ENCODE measurements at places on chromosomes 11 and 22. TPM values are rescaled to one million over a fixed set of nuclear protein-coding genes. Genes with fewer than 3 reads are reported as not detected.

- H3K36me3 ChIP-seq: no peaks in the 10 kb centered on the region
- H3K4me3 ChIP-seq: no peak overlapping the region
- H3K4me1 ChIP-seq: no peaks in the 10 kb centered on the region
- H3K27ac ChIP-seq: no peak overlapping the region
- H3K27me3 ChIP-seq: no peaks in the 10 kb centered on the region
- DNase-seq: no peak
Observed at GRCh38 chr11:100928426-100928825, 201.2 kb downstream of the PGR start.

WT1 gene
- total RNA-seq: not detected

DNA sequence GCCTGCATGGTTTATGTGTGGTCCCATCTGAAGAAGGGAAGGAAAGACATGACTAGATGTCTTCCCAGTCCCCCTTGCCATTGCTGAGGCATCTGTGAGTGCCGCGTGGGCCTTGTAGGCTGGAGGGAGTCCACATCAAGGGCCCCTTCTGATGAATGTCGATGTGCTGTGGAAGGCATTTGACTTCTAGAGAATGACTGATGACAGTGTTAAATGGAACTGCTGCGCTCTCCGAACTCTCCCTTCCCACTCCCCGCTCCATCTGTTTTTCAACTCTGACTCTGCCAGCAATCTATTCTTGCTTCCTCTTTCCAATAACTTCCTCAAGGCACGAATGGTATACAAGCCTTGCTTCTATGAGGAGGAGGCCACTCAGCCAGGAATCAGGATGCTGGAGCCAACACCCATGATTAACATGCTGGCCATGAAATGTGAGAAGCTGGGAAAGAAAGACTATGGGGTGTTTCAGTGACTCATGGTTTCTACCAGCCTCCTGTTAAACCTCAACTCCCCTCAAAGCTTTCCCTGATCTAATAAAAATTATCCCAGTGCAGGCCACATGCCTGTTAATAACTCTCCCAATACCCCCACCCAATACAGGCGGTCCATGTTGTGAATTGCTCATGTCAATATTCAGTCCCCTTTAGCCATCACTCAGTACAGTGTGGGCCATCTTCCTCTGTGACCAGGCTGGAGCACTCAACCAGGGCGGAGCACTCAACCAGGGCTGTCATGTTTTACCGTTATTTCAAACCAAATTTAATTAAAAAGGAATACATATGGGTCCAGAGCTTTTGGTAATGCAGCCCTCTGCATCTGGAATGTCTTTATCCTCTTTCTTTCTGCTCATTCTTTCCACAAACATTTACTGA lies 46.4 kb upstream of the TBCEL start:
- no peaks in the 10 kb centered on the region for H3K4me1 ChIP-seq
- peaks cover 2% of the 10 kb centered on the region for H3K27me3 ChIP-seq
- no peaks in the 10 kb centered on the region for H3K36me3 ChIP-seq
- no peak overlapping the region for H3K27ac ChIP-seq

C11orf21 gene
- total RNA-seq: 112 TPM

DNA sequence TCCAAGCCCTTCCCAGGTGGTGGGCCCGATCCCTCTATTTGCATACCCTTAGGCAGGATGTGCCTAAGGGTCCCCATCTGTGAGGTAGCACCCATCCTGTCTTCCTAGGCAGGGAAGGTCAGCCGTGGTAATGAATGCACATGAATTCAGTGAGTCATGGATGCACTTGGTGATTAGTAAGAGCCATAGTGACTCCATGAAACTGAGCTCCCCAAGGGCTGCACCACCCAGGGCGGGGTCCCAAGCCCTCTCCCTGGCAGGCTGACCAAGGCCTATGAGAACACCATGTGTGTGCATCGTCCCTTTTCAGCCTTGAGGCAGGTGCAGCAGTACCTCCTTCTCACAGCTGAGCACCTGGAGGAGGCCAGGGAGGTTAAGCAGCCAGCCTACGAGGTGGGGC lies 15.6 kb upstream of the SUSD2 start:
- no peak overlapping the region for H3K4me3 ChIP-seq
- DNase-seq: no peak
- H3K36me3 ChIP-seq: peaks cover 10% of the 10 kb centered on the region
- no peaks in the 10 kb centered on the region for H3K27me3 ChIP-seq

NCAM1 gene
- not detected for total RNA-seq

- H3K4me3 ChIP-seq: peak overlapping the region; percentile 85
- H3K36me3 ChIP-seq: no peaks in the 10 kb centered on the region
- DNase-seq: no peak
- H3K27me3 ChIP-seq: no peaks in the 10 kb centered on the region
- no peak overlapping the region for H3K27ac ChIP-seq
Observed at GRCh38 chr22:45268167-45268957, 16.4 kb upstream of the UPK3A start.

DNA sequence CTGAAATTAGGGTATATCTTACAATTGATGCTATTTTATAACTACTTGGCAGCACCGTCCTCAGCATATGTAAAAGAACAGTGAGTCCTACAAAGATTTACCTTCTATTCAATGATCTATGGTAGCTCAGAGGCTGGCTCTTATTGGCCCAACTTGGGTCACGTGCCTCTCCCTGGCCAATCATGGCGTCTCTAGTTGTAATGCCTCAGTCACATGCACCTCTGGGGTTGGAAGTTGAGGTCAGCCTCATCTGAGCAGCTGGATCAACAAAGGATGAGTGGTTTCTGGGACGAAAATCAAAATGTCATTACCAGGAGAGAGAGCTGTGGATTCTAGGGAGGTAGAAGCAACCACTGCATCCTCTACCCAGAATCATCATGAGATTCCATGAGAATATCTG lies 22.9 kb upstream of the ASPHD2 start:
- no peaks in the 10 kb centered on the region for H3K4me1 ChIP-seq
- no peak for DNase-seq
- no peaks in the 10 kb centered on the region for H3K27me3 ChIP-seq
- H3K4me3 ChIP-seq: no peak overlapping the region

- no peak overlapping the region for H3K27ac ChIP-seq
- H3K27me3 ChIP-seq: no peaks in the 10 kb centered on the region
- DNase-seq: no peak
- H3K4me3 ChIP-seq: no peak overlapping the region
- no peaks in the 10 kb centered on the region for H3K36me3 ChIP-seq
Observed at GRCh38 chr22:27135031-27135981, 477.9 kb downstream of the MIAT start.

RIC3 gene
- 32.7 TPM for total RNA-seq

DNA sequence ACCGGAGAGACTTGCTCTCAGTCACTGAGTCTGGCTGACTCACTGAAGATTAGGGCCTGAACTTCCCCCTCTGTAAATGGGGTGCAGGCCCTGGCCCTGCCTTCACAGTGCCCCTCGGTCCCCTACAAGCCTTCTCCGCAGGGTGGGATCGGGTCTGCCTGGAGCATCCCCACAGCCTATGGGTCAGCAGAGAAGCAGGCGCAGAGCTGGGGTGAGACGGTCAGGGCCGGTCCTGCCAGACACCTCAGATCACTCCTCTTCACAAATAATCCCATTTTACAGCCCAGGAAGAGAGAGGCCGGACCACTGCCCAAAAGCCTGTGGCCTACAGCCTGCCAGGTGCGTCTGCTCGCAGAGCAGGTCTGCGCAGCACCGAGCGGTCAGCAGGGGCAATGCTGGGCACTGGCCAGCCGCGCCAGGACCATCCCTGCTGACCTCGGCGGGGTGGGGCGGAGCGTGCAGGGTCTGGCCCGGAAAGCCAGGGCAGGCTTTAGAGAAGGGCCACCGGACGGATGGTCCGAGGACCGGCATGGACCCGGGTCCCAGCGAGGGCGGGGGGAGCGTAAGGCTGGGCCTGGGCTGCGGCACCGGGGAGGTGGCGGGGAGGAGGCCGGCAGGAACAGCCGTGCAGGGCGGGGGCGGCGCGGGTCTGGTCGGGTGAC lies 522 bp upstream of the SEPTIN5 start:
- no peak for DNase-seq
- H3K27ac ChIP-seq: no peak overlapping the region
- peaks cover 6% of the 10 kb centered on the region for H3K4me1 ChIP-seq

POU2AF3 gene
- not detected for total RNA-seq

OR52H1 gene
- 0.32 TPM for total RNA-seq

- H3K4me1 ChIP-seq: no peaks in the 10 kb centered on the region
- H3K27me3 ChIP-seq: peaks cover 2% of the 10 kb centered on the region
- DNase-seq: no peak
- H3K36me3 ChIP-seq: no peaks in the 10 kb centered on the region
Observed at GRCh38 chr22:48496226-48496845, 1331.3 kb downstream of the BRD1 start.

DNA sequence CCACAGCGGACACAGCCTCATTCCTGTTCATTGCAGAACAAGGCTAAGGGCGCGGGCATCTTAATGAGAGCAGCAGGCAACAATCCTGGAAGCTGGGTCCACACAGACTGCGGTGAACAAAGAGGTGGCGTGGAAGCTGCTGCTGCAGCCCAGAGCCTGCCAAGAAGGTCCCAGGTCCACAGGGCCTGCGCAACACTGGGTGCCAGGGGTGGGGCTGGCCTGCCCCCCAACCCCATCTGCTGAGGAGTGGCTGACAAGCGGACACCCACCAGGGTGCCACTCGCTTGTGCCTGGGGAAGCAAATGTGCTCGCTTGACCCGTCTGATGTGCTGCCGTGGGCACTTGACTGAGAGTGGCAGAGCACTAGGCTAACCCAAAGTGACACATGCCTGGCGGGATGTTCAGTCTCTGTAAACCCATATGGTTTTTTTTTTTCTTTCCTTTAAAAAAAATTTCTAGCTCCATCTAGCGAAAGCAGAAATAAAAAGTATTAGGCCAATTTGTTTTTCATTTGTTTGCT lies 83.2 kb upstream of the PITPNB start:
- H3K27me3 ChIP-seq: no peaks in the 10 kb centered on the region
- DNase-seq: no peak
- no peaks in the 10 kb centered on the region for H3K4me1 ChIP-seq
- H3K27ac ChIP-seq: no peak overlapping the region
- H3K36me3 ChIP-seq: no peaks in the 10 kb centered on the region
- no peak overlapping the region for H3K4me3 ChIP-seq

- no peaks in the 10 kb centered on the region for H3K4me1 ChIP-seq
- H3K27ac ChIP-seq: no peak overlapping the region
- no peaks in the 10 kb centered on the region for H3K36me3 ChIP-seq
- no peaks in the 10 kb centered on the region for H3K27me3 ChIP-seq
- H3K4me3 ChIP-seq: no peak overlapping the region
- DNase-seq: peak; percentile 36
Observed at GRCh38 chr11:5123802-5124521, 14.2 kb downstream of the OR52A5 start.

- H3K4me1 ChIP-seq: peaks cover 32% of the 10 kb centered on the region
- DNase-seq: peak; percentile 68
- no peaks in the 10 kb centered on the region for H3K27me3 ChIP-seq
- H3K4me3 ChIP-seq: no peak overlapping the region
Observed at GRCh38 chr22:20979243-20979809, 2.8 kb upstream of the LZTR1 start.

DNA sequence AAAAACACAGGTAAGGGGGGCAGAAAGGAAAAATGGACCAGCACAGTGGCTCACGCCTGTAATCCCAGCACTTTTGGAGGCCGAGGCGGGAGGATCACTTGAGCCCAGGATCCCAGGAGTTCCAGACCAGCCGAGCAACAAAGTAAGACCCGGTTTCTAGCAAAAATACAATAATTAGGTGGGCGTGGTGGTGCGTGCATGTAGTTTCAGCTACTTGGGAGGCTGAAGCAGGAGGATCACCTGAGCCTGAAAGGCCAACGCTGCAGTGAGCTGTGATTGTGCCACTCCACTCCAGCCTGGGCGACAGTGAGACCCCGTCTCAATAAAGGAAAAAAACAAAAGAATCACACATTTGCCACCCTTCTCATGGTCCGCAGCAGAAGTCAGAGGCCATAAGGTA lies 519.4 kb downstream of the BRD1 start:
- H3K4me1 ChIP-seq: no peaks in the 10 kb centered on the region
- DNase-seq: no peak
- no peaks in the 10 kb centered on the region for H3K27me3 ChIP-seq
- H3K36me3 ChIP-seq: no peaks in the 10 kb centered on the region

DNA sequence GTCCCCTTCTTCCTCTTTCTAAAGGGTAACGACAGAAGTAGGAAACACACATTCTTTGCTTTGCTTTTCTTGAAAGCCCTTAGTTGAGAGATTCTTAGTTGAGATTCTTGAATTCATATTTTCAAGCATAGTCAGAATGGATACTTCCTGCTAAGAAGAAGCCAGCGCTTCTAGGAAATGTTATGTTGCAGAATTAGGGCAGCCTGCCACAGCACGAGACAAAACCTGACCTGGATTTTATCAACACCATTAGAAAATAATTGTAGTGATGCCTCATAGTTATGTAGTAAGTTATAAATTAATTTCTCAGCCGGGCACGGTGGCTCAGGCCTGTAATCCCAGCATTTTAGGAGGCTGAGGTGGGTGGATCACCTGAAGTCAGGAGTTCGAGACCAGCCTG lies 37.9 kb upstream of the NUP160 start:
- H3K4me3 ChIP-seq: no peak overlapping the region
- H3K27ac ChIP-seq: peak overlapping the region; percentile 52
- no peak for DNase-seq
- H3K27me3 ChIP-seq: no peaks in the 10 kb centered on the region
- peaks cover 6% of the 10 kb centered on the region for H3K4me1 ChIP-seq

DNA sequence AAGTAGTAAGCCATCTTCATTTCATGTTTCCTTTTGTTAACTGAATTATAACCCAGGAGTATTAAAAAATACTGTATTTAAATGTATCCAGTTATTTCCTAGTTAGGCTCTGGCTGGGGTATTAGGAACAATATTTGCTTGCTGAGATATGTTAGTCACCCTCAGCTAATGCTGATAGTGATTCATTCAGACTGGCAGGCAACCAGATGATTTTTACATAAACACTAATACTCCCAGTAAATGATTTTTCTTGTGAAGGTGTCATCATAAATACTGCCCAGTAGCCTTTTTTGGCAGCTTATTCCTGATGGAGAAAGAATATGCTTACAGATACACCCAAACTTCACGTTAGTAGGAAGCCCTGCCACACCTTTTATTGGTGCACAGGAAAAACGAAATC lies 8.1 kb downstream of the YWHAH start:
- DNase-seq: no peak
- H3K27me3 ChIP-seq: no peaks in the 10 kb centered on the region
- H3K27ac ChIP-seq: no peak overlapping the region
- peaks cover 2% of the 10 kb centered on the region for H3K36me3 ChIP-seq
- peaks cover 23% of the 10 kb centered on the region for H3K4me1 ChIP-seq

CHST1 gene
- not detected for total RNA-seq

DNA sequence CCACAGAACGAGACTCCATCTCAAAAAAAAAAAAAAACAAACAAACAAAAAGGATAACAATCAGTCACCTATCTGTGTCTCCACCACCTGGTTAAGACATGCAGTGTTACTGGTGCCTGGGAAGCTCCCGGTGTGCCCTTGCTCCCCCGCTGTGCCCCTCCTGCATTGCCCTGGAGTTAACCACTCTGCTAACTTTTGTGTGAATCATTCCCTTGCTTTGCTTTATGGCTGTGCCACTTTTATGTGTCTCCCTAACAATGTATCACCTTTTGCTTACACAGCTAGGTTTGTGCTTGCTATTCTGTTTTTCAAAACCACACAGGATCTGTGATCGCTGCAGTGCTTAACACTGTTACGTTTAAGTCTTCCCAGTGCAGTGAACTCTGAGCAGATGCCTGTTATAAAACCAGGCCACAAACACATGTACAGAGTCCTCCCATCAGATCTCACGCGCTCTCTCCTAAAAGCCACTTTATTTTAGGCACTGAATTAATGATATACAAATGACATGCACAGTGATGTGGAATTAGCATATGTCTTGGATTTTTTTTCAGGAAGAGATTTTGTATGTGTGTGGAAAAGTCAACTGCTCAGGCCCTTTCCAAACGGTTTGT lies 69.9 kb downstream of the BUD13 start:
- H3K4me1 ChIP-seq: no peaks in the 10 kb centered on the region
- no peak overlapping the region for H3K27ac ChIP-seq
- no peaks in the 10 kb centered on the region for H3K27me3 ChIP-seq
- H3K36me3 ChIP-seq: no peaks in the 10 kb centered on the region
- no peak for DNase-seq
